EL (cell line): ENCODE measurements at places on chromosomes 11 and 22.

DNA sequence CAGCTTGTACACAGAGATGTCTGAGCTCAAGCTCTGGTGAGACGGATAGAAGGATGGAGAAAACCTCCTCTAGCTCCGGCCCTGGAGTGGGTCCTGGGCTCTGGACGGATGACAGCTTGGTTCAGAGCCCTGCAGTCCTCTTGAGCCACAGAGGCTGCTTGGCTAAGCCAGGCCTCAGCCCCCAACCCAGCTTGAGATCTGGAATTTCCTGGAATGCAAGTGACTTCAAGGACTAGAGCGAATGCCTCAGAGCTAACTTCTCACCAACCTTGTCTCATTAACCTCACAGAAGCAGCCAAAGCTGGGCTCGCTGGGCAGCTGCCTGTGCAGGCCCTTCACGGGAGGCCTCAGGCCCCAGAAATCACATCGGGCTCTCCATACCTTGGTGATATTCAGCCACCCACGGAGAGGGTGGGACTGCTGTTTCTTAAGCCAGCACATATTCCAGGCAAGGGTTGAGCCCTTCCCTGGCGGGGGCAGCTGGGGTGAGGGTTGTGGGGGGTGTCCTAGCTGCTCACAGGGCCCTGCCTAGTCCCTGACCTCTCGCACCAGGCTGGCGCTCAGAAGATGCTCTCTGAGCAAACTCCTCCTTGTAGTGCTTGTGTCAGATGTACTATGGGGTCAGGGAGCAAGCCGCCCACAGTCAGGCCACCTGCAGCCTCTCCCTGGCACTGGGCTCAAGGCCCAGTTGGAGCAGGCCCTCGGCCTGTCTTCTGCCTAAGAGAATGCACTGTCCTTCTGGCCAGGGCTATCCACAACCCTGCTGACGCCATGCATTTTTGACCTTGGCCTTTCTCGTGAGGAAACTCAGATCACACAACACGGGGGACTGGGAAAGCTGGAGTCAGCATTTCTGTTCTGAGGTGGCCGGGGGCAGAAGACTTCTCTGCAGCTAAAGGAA lies 73.6 kb upstream of the TTLL12 start:
- no peak for DNase-seq

GRCh38 chr11:61281581-61282250 lies 13.4 kb downstream of the VWCE start:
- DNase-seq, result peak; percentile 25

- DNase-seq, result no peak
Observed at GRCh38 chr11:44928816-44929215, 21.9 kb downstream of the TP53I11 start.

- peak; percentile 27 for DNase-seq
Observed at GRCh38 chr11:131691181-131692041, 321.0 kb downstream of the NTM start.

DNA sequence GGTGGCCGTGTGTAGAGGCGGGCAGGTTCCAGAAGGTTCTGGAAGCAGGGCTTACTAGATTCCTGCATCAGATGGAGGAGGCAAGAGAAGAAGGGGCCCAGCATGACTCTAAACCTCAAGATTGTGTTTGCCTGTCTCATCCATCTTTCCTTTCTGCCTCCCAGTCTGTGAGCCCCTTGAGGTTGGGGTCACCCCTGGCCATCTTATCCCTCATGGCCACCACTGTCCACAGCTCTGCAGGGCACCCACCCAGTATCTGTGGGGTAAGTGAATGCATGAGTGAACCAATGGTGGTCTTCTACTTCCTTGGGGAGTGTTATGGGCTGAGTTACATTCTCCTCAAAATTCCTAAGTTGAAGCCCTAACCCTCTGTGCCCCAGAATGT lies 79.3 kb downstream of the MYEOV start:
- no peak for DNase-seq

GRCh38 chr11:111395749-111396148 lies 16.7 kb upstream of the POU2AF1 start:
- no peak for DNase-seq

GRCh38 chr11:111561791-111562325 lies 21.3 kb downstream of the LAYN start:
- DNase-seq, result peak; percentile 87

DNA sequence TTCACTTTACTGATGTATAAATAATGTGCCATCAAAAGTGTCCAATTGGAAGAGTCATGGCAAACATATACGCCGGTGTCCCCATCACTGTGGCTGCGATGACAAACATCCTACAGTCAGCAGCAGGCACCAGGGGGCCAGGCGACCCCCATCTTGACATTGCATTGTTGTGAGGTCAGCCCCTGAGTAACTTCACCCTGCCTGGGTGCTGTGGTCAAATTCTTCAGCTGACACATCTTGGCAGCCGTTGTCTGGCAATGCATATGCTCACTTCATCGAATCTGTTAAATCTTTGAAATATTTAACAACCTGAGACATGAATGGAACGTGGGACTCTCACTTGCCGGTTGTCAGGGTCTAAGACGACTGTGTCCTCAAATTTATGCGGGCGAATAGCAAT lies 430.9 kb downstream of the BRD1 start:
- no peak for DNase-seq

DNA sequence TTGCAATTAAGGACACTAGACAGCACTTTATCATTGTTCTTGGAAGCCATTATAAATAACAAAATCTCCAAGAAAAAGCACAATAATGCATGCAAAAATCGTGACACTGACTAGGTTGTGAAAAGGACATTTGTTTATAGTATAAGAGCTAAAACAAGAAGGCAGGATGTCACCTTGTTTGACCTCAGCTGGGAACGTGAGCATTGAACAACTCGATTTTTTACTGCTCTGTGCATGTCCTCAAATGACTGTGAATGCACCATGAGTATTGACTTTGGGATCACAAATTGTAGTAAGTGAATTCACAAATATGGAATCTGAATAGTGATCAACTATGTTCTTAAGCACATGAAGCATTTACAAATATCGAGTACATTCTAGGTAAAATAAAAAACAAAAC lies 35.3 kb upstream of the ARHGAP20 start:
- no peak for DNase-seq

DNA sequence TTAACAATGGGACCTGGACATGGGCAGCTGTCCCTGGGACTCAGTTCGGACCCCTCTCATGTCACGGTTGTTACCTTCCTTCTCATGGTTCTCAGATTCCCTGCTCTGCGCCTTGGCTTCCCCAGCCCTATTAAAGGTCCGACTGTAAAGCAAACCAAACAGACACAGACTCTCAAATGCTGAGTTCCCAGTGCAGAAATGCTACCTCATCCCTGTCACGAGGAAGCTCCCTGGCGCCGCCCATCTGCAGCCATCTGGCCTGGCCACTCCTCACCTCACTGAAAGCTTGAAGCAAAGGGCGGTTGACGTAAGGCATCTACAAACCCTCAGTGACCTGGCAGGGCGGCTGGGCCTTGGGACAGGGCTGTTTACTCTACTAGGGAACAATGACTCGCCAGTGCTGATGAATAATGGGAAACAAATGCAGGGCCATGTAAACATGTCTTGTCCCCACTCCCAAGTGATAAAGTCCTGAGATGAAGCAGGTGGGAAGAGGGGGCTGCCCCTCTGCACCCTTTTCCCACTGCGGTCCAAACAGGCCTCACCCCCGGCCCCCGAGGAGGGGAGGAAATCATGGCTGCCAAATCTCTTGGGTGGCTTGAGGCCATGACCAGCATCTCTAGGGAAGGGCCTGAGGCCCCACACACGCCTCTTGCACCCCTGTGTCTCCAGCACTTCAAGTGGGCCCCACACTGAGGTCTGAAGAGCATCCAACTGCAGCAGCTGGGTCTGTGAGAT lies 49.3 kb downstream of the SCUBE1 start:
- peak; percentile 47 for DNase-seq

DNA sequence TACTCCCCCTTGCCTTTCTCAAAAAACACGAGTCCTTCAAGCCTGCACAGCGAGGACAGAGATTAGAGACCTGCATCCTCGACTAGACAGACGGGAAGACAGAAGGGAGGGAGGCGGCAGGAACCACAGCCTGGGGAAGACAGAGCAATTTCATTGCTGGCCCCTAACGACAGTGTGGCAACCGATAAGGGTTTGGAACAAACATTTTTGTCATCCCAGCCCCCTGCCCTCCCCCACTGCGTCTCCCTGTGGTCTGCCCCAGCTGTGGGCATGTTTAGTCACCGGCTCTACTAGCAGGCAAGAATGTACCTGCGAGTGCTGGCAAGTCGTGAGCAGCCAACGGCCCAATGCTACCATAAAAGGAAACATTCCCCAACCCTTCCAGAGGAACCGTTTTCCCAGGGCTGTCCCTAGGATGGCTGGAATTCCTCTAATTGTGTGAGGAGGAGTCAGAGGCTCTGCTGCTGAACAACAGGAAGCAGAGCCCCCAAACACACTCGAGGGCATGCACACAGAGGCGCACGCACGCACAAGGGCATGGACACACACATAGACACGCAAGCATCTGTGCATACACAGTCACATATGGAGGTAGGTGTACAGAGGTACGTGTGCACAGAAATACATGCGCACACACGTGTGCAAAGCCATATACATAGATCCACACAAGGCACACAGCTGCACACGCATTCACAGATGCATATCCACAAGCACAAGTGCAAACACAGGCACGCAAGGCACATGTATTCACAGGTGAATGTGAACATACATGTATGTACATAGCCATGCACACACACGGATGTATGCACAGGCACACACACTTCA lies 58.3 kb downstream of the MYH9 start:
- DNase-seq, result peak; percentile 100

- DNase-seq, result no peak
Observed at GRCh38 chr11:77191429-77191822, 63.4 kb downstream of the MYO7A start.

DNA sequence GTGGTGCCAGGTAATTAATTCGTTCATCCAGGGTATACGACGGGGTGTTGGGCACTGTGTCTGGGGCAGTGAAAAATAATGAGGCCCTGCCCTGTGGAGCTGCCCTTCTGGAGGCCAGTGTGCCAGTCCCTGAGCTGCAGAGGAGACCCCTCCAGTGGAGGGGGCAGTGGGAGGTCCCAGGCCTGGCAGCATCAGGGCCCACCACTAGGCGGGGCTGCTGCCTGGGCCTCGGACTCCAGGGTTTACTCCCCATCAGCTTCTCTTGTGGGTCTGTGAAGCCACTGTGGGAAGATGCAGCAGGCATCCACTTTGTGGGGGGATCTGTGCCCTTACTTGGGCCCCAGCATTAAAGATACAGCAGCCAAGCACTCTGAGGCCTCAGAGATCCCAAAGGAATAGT lies 17.4 kb upstream of the TMPRSS6 start:
- no peak for DNase-seq

- DNase-seq, result no peak
Observed at GRCh38 chr11:71063129-71063528, 189.2 kb downstream of the SHANK2 start.

- no peak for DNase-seq
Observed at GRCh38 chr11:71518506-71519471, 8.3 kb upstream of the KRTAP5-7 start.

DNA sequence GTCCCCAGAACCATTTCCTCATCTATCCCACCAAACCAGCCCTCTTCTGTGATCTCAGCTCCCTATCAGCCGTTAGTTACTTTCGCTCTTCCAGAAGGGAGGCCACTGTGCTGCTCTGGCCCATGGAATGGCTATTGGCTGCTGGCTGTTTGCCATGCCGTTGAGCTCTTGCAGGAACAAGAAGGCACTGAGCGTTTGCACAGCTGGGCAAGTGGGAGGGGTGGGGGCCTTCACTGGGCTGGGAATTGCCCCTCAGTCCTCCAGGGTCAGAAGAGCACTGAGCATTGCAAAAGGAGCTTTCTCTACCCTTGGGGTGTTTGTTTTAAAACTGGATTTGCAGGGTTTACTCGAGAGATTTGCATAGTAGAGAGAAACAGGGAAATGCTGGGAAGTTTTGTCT lies 129.0 kb upstream of the PARVA start:
- DNase-seq, result peak; percentile 15

DNA sequence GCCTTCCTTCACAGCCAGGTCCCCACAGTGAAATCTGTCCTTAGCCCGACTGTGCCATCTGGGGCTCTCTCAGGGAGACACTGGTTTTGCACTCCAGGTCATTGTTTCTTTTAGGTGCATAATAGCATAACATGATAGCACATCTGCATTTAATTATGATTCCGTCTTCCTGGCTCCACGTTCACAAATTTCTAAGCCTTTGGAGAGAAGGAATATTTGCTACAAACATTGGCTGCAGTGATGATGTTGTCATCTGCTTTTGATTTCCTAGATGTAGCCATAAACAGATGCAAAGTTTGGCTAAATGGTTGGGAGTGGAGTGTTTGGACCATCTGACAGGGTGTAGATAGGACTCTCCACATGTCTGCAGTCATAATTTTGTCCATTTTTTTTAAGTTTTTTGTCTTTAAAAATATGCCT lies 12.0 kb upstream of the CAT start:
- peak; percentile 69 for DNase-seq

DNA sequence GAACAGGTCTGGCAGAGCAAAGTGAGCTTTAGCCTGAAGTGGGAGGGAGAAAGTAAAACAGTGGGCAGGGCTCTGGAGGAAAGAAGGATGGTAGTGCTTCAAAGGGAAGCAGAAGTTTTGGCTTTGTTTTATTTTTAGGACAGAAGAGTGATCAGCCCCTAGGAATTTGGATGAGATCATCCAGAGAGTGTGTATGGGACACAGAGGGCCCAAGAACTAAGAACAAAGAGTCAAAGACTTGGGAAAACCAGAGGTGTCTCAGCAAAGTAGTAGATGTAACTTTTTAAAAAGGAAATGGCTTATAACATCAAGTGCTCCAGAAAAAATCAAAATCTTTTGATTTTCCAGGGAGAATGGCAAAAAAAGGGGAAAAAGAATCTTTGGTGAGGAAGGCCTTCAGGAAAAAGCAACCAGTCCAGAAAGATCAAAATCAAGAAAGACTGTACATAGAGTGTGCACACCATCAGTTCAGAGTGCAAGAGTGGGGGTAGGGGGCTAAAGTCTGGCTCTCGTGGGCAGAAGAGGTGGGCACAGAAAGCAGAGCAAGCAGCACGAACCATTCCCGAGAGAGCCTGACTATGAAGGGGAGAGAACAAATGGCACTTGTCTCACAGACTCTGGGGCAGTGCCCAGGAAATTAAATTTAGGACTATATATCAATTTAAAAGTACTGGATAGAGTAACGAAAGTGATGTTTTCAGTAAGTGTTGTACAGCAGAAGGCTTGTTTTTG lies 30.0 kb downstream of the MAPK1 start:
- peak; percentile 91 for DNase-seq

DNA sequence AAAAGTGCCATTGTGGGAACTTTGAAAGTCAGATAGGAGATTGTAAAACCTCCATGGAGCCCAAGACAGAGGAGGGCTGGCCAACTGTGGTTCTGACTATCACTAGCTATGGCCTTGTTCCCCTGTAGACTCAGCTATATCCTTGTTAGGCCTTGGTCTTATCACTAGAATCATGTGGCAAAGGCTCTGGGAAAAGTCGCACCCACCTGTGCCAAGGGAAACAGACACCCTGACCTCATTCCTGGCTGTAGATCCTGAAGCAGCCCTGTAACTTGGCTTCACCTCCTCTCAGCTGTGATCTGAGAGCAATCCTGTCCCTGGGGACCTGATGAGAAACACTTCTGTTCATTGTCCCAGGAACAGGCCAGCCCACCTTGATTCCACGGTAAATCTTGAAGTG lies 566.2 kb downstream of the TMEM135 start:
- DNase-seq, result no peak

GRCh38 chr11:117670443-117670842 lies 126.6 kb downstream of the DSCAML1 start:
- no peak for DNase-seq
